ENCODE measurements at places on chromosomes 7 and 10. TPM values are rescaled to one million over a fixed set of nuclear protein-coding genes. Genes with fewer than 3 reads are reported as not detected.
A peak's percentile ranks its signal among the peaks of the same experiment; 100 is the strongest.

STOX1 gene
- total RNA-seq: 0.36 TPM

- no peak for DNase-seq
Observed at GRCh38 chr7:104843198-104843597, 170.8 kb upstream of the KMT2E start.

OR2A7 gene
- 2.0 TPM for total RNA-seq

DNA sequence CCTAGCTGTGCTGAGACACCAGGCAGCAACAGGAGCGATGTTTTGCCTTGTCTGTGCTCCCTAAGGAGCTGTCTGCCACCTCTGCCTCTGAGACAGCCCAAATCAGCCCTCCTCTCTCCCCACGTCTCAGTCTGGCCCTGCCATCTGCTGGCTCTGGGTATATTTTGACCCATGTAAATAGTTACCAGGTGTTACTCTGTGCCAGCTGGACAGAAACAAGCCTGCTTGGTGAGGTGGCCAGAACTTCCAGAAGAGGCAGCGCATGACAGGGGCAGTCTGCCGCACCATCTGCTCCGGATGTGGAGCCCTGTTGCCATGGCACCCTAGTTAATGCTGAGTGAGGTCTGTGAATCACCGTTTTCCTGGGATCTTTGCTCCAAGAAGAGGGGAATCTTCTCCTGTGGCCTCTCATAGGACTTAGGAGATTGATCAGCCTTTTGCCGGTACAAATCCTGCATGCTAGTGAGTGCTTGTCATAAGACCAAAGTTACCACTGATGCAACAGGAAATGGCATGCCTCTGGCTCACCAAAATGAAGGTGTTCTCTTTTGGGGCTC, 31.8 kb downstream of the GSTO2 start:
- peak; percentile 48 for DNase-seq

IGF2BP3 gene
- 1.1 TPM for total RNA-seq

- DNase-seq: no peak
Observed at GRCh38 chr7:125828153-125828700, 898.6 kb upstream of the POT1 start.

TMEM270 gene
- total RNA-seq: not detected

AKR1C2 gene
- total RNA-seq: not detected

GRCh38 chr7:100561491-100562194, 12.1 kb downstream of the SAP25 start:
- DNase-seq: no peak

GRCh38 chr7:52685333-52685732, 350.1 kb upstream of the POM121L12 start:
- DNase-seq: no peak

DNA sequence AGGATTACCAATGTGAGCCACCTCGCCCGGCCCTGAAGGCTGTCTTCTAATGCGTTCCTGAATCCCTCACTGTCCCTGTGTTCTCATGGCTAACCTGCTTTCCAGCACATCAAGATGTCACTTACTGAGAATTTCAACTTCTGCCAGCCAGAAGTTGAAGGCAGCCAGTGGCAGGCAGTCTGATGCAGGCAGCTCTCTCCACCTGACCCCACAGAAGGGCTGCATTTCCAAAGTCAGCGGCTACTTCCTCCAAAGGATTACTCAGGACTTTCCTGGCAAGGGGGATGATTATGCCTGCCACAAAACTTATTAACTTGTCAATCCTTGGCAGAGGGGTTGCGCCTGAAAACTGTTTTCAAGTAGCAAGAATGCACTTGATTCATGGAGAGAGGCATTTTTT, 1219.4 kb downstream of the TYW1 start:
- DNase-seq: no peak

DNA sequence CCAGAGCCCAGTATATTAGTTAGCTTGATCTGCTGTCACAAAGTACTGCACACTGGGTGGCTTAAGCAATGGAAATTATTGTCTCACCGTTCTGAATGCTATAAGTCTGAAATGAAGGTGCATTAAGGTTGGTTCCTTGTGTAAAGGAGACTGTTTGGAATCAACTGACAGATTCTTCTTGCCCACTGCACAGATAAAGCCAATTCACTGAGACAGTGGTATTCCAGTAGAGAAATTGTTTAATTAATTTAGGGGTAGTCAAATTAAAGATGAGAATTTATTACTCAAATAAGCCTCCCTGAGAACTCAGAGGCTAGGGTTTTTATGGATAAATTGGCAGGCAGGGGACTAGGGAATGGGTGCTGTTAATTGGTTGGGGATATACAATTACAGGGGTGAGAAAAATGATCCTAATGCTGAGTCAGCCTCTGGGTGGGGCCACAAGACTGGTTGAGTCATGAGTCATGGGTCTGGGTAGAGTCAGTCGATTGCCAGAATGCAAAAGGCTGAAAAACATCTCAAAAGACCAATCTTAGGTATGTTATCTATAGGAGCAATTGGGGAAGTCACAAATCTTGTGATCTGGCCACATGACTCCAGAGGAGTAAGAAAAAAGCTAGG, 23.5 kb upstream of the SAMD9L start:
- no peak for DNase-seq

MMRN2 gene
- total RNA-seq: not detected

DNA sequence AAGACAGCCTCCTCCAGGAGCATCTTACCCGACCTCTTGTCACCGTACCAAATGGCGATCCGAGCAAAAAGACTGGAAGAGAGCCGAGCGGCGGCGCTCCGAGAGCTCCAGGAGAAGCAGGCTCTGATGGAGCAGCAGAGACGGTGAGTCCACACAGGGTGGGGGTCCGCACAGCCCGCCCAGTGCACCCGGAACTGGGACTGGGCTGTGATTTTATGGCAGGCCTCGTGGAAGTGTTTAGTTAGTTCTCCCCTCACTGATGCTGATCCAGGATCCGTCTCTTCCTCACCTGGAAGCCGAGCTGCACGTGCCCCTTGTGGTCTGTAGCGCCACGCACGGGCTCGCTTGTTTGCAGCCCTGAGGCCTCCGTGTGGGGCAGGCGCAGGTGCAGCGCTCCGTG, 19.6 kb downstream of the LRRC27 start:
- no peak for DNase-seq

FGL2 gene
- total RNA-seq: 0.95 TPM

GRCh38 chr10:62047228-62047892, 145.9 kb downstream of the ARID5B start:
- DNase-seq: peak; percentile 13

CADPS2 gene
- not detected for total RNA-seq
